ENCODE measurements at places on chromosomes 6 and 20. TPM values are rescaled to one million over a fixed set of nuclear protein-coding genes. Genes with fewer than 3 reads are reported as not detected.

The VGLL2 gene
- total RNA-seq: not detected

The CALHM5 gene
- total RNA-seq: 0.41 TPM

The DBNDD2 gene
- total RNA-seq: 2.9 TPM

The KHDC3L gene
- 0.41 TPM for total RNA-seq

The UBE2C gene
- 3.7 TPM for total RNA-seq

The RAET1E gene
- total RNA-seq: not detected

The COL19A1 gene
- 3.7 TPM for total RNA-seq

The GNMT gene
- not detected for total RNA-seq

The SNAP25 gene
- total RNA-seq: 140 TPM

The TP53TG5 gene
- total RNA-seq: not detected

The FNDC1 gene
- total RNA-seq: 1.2 TPM

The PGC gene
- total RNA-seq: under 0.01 TPM

The SLC23A2 gene
- total RNA-seq: 41.6 TPM

The CST9 gene
- not detected for total RNA-seq

The PCMT1 gene
- 152 TPM for total RNA-seq

The C6orf15 gene
- total RNA-seq: not detected
